ENCODE measurements at places on chromosomes 3 and 15.

- DNase-seq: no peak
Observed at GRCh38 chr3:99638167-99638948, at the start of gene COL8A1. Gene COL8A1, plus strand, starts transcription at chr3:99638594. Its CDS starts 152,089 bp downstream, at chr3:99790683.

GRCh38 chr3:52671676-52672075 is 14.0 kb downstream of the PBRM1 start:
- DNase-seq: no peak

DNA sequence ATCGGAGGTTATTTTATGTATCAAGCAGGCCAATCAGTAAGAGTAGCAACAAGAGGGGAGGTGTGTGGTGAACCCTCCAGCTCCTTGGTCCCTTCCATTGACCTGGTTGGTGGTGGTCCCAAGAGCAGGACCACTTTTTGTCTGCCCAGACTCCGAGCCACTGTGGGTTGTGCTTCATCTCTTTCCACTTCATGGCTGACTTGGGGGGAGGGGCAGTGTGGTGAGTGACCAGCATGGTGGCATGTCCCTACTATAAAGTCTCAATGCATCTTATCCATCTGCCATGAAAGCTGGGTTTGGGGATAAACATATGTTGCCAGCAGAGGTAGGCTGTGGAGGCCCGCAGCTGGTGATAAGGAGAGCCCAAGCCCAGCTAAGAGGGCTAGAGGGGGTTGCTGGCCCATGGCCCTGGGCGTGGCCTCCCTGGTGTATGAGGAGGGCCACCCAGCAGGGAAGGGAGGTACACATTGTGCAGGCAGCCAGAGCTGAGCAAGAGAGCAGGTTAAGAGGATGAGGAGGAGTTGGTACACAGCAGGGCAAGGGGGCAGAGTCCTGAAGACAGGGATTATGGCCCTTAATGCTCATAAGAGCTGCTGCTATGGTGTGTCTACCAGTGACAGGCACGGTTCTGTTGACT is 7.0 kb downstream of the AEN start:
- DNase-seq: no peak

DNA sequence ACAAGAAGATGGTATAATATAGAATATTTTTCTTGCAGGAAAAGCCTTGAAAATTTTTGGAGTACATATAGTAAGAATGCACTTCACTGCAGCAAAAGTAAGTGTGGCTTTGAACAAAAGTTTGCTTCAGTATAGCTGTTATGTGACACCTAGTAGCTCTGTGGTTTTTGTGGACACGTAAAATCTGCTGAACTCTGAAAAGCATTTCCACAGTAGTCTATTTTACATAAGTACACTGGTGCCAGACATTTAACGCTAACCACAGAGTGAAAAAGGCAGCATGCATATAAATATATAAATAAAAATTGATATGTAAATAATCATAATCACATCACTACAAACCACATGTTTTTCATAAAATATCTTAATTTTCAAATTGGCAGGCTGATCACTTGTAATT is 39.8 kb downstream of the CGGBP1 start:
- DNase-seq: no peak

DNA sequence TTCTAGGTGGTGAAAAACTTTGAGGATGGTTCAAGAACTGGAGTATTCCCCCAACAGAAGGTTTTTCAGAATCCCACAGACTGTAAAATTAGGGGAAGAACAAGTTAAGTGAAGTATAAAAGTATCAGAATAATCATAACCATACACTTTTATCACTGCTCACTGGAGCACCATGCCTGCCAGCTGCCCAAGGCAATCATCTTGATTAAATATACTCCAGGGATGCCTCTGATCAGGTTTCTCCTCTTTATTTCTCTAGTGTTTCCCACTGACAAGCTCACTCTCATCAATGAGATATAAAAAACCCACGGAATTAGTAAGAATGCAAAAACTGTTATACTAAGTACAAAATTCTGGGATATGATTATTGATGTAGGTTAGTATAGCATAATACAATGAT is 108.0 kb downstream of the STAG1 start:
- DNase-seq: no peak

DNA sequence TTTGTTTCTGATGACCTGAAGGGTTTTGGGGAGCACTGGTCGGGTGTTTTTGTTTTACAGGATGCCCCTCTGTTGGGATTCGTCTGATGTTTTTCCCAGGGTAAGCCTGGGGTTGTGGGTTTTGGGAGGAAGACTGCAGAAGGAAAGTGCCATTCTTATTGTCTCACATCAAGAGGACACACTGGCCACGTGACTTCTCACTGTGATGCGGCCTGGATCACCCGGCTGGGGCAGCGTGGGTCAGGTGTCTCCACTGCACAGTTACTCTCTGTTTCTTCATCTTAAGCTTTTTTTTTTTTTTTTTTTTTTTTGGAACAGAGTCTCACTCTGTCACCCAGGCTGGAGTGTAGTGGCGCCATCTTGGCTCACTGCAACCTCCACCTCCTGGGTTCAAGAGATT is 120.5 kb downstream of the TMEM266 start:
- DNase-seq: no peak

DNA sequence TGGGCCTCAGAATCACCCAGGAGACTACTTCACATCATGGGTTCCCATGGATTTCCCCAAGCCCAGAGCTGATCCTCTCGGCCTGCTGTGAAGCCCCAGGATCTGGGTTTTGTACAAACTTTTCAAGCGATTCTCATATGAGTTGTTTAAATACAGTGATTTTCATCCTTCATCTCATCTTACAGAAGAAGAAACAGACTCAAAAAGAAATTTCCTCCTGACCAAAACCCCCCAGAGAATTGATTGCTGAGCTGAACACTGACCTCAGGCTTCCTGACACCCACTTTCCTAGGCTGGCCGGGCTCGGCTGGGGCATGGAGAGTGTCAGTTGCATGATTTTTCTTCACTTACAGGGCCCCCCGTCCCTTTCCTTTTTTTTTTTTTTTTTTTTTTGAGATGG is 60.3 kb downstream of the BDH1 start:
- DNase-seq: no peak

DNA sequence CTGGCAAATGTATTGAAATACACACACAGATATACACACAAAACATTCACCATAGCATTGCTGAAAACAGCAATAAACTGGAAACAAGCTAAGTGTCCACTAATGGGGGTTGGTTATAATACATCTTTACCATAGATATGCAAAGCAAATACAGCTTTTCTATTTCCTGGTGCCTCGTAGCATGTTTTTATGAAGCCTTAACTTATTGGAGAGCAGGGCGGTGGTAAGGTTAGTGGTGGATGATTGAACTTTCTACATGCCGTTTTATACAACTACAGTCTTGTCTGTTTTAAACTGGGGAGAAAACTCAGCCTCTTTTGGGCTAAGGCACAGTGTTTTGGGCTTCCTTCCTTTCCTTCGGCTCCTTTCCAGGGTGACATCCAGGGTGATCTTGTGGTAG is 104.5 kb downstream of the NR2F2 start:
- DNase-seq: no peak

DNA sequence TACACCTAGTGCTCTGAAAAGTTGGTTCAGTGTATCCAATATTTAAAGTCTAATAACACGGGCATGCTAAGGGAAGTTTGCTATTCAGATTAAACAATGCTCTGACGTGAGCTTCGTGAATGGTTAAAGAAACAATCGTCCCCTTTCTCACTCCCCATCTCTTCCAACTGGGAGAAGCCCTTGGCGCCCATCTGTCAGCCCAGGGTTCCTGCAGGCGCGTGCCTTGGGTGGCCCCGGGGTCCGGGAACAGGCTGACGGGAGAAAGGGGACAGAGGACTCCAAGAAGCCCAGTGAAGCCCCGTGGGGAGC is 413 bp downstream of the SEC22C start:
- no peak for DNase-seq

DNA sequence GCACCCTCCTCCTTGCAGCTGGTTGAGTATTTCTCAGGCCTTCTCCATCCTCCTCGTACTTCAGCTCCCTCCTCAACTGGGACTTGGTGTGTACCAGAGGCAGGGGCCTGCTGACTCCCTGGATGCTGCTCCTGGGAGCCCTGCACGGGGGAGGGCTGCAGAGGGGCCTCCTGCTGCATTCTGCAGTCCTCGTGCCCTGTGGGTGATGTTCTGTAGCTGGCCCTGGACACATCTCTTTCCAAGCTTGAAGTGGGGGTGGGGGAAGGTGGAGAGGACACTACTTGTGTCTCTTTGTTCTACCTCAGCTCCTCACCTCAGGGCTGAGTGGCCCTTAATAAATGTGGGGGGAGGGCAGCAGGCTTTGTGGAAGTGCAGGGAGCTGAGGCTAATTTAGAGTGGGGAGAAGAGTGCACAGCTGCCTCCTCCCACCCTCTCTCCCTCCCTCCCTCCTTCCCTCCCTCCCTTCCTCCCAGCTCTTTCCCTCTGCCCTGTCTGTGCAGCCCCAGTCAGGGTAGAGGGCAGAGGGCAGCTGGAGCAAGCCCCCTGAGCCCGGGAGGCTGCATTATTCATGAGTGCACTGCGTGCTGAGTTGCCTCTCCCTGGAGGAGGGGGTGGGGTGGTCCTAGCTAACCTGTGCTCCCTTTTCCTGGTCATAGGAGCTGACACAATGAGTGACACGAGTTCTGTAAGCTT is 3.7 kb upstream of the GRM2 start:
- DNase-seq: no peak

- no peak for DNase-seq
Observed at GRCh38 chr3:123371859-123372685, 76.8 kb downstream of the ADCY5 start.

DNA sequence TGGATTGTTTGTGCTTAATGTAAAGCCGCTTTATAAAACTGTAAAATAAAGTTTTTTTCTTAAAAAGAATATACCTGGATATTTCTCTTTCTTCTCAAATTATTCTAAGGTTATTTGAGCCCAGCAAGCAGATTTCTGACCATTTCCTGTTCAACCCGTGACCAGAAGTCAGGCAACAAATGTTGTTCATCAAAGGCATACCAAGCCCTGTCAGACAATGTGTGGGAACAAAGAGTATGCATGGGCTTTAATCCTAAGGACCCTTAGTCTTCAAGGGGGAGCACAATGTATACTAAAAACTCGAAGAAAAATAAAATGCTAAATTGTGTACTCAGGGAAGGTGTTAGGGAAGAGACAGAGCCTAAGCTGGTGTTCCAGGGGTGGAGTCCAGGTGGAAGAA is 26.6 kb upstream of the PAQR5 start:
- no peak for DNase-seq

DNA sequence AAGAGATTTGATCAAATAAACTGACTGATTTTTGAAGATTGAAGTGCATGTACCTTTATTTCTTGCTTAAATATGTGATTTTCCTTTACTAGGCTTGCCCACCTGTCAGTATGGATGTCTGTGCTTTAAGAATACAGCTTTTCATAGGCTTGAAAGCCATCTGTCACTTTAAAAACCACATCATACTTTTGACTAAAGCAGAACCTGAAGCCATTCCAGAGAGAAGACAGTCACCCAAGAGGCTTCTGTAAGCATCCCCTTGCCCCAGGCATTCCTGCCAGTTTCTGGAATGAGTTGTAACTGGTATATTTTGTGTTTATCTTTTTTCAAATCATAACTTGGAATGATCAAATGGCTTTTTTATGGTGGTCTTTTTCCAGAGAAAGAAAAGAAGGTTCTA is 24.0 kb downstream of the HPS3 start:
- no peak for DNase-seq

- no peak for DNase-seq
Observed at GRCh38 chr3:66989860-66990696, 8.0 kb upstream of the KBTBD8 start.

GRCh38 chr3:18681818-18682345 is 256.7 kb upstream of the SATB1 start:
- no peak for DNase-seq

- no peak for DNase-seq
Observed at GRCh38 chr3:64399205-64399800, 174.0 kb upstream of the PRICKLE2 start.

DNA sequence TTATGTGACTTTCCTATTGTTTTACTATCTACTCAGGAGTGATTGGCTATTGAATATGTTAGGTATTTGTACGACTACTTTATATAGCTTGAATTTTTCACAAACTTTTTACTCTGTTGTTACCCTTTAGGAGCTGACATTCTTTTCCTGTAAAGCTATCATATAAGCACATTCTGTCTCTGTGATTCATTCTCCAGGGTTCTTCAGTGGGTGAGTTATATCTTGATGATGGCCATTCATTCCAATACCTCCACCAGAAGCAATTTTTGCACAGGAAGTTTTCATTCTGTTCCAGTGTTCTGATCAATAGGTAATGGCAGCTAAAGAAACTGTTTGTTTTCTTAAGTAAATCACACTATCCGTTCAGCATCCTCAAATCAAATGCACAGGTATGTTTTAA is 10.1 kb upstream of the CAPN3 start:
- no peak for DNase-seq

DNA sequence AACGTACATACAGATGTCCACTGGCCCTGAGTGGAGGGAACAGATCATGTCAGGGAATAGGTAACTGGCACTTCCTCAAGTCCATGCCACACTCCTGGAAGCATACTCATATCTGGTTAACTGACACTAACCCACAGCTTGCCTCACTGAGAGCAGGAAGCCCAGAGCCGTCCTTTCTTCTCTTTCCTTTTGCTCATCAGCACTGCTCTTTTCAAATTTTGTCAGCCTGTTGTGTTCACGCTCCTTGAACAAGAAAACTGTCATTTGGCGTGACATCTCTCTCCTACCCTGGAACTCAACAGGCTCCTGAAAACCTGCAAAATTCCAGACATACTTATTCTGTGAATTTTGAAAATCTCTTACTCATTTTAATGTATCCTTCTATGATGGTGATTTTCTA is 360.2 kb downstream of the MAGI1 start:
- no peak for DNase-seq

DNA sequence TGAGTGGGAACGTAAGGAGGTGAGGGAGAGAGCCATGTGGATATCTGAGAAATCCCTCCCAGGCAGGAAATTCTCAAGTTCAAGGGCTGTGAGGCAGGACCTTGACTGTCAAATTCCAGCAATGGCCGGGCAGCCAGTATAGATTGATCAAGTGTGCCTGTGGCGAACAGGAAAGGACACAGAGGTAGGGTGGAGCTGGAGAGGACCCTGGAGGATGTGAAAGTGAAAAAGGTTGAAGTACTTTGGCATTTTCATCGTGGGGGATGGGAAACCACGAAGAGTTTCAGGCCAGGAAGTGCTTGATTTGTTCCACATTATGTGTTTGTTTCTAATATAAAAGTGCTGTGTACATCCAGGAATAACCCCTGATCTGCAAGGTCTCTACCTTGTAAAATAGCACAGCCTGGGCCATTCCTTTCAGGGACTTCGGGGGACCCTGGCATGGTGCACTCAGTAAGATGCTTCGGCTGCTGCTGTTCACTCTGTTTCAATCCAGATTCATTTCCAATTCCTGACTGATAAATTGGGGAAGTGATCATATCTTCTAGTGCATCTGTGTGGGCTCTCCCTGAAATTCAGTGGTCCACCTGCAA is 156.6 kb downstream of the MCTP2 start:
- DNase-seq: no peak

GRCh38 chr3:13578251-13578650 is 29.3 kb downstream of the FBLN2 start:
- no peak for DNase-seq

Data from cerebellar nuclear complex (tissue), 1 donor.